ENCODE measurements at places on chromosomes 6 and 20.

- no peak for DNase-seq
Measured at GRCh38 chr6:113855500-113856374, 1.4 kb upstream of the MARCKS start.

- no peak for DNase-seq
Measured at GRCh38 chr20:16587066-16587465, 13.8 kb upstream of the KIF16B start.

GRCh38 chr20:49245921-49246740 lies 26.9 kb downstream of the DDX27 start:
- DNase-seq: peak; percentile 42

DNA sequence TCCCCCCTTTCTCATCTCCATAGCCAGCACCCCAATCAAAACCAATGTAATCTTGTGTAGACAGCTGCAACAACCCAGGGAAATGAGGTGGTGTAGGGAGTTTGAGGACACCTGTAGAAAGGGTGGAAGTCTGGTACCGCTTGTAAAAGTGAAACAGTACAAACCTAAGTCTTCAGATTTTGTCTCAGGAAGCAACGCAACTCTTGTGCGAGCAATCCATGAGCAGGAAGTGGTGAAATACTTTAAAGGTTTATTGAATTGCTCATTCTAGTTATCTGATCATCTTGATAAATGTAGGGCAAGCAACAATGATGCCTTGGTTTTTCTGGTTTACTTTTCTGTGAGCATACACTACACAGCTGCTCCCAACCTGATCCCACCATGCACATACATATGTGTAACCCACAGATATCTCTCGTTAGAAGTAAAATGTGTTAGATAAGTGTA lies 71.1 kb upstream of the THEMIS start:
- no peak for DNase-seq

DNA sequence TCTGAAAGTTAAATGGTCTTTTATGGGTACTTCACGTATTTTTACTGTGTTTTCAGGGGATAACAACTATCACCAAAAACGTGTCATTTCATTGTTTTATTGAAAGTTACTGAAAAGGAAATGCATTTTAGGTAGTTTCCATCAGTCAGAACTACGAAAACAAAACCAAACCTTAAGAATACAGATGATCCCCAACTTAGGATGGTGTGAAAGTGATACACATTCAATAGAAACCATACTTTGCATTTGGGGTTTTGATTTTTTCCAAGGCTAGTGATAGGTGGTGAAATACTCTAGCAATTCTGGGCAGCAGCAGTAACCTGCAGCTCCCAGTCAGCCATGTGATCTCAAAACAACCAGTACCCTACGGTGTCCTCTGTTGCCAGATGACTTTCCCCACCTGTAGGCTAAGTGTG lies 25.9 kb upstream of the EFHC1 start:
- DNase-seq: no peak

- peak; percentile 79 for DNase-seq
Measured at GRCh38 chr6:33299237-33299944, 649 bp upstream of the RGL2 start.

GRCh38 chr20:57190536-57191264 lies 75.7 kb downstream of the BMP7 start:
- no peak for DNase-seq

GRCh38 chr6:13421425-13422059 lies 65.9 kb downstream of the GFOD1 start:
- DNase-seq: no peak

DNA sequence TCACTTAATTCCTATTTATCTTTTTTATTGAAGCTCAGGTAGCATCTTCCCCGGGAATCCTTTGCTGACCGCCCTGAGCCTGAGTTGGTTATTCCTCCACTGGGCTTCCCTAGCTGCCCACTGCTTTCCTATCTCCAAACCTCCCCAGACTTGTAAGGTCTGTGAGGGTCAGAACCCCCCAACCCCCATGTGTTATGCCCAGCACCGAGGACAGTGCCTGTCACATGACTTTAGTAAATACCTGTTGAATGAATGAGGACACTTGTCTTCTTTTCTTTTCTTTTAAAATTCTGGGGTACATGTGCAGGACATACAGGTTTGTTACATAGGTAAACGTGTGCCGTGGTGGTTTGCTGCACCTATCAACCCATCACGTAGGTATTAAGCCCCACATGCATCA lies 105.9 kb downstream of the UST start:
- DNase-seq: no peak

DNA sequence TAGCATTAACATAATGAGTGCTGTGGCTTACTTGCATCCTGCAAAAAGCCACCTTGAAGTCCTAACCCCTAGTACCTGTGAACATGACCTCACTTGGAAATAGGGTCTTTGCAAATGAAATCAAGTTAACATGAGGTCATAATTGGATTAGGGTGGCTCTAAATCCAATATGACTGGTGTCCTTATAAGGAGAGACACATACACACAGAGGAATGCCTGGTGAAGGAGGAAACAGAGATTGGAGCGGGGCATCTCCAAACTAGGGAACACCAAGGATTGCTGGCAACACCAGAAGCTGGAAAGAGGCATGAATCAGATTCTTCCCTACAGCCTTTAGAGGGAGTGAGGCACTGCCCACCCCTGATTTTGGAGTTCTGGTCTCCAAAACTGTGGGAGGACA lies 17.6 kb upstream of the RPS6KA2 start:
- DNase-seq: no peak

DNA sequence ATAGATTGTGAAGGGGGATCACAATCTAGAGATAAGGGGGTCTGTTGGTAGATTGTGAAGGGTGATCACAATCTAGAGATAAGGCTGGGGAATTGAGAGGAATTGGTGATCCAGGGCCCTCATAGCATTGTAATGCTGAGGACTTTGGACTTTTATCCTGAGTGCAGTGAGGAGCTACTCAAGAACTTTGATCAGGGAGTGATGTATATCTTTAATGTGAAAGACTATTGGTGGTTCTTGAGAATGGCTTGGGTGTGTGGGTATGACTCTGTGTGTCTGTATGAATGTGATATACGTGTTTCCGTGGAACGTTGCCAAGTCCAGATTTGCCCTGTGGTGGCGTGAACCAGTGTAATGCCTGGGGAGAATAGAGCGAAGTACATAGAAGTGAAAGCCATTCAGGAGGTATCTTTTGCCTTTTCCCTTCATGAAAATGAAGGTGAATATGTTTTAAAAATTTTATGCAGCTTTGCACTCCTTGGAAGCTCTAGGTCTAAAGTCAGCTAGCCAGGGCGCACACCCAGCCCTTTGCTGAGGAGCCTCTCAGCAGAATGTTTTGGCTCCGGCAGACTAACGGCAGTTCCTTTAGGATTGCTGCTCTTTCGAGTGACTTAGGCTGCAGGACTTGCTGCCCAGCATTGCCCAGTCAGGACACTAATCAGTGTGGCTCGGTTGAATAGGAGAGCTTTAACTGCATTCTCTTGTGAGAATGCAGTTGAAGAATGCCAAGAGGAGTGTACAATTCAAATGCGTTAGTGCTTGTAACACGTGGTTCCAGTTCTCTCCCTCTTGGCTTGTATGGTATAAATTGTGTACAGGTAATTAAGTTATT lies 3.5 kb downstream of the ZFAND3 start:
- no peak for DNase-seq

DNA sequence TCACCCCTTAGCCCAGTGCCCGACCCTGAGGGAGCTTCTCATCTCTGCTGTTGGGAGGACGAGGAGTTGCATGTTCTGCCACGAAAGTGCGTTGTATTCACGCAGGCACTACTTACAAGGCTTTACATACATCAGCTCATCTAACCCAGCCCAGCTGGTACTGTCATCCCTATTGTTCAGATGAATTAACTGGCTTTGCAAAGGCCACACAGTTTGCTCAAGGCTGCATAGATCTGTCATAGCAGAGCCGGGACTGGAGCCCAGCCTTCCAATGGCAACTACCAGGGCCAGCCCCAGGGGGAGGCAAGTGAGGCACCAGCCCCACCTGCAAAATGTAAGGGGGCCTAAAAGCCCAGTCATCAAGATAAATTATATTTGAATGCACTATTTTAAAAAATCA lies 257.6 kb downstream of the NFATC2 start:
- no peak for DNase-seq

GRCh38 chr6:158131926-158132325 lies 36.1 kb downstream of the SERAC1 start:
- DNase-seq: peak; percentile 17

- DNase-seq: no peak
Measured at GRCh38 chr20:9439806-9440205, 74.6 kb upstream of the LAMP5 start.

GRCh38 chr6:156773935-156774852 lies 3.0 kb upstream of the ARID1B start:
- DNase-seq: no peak

DNA sequence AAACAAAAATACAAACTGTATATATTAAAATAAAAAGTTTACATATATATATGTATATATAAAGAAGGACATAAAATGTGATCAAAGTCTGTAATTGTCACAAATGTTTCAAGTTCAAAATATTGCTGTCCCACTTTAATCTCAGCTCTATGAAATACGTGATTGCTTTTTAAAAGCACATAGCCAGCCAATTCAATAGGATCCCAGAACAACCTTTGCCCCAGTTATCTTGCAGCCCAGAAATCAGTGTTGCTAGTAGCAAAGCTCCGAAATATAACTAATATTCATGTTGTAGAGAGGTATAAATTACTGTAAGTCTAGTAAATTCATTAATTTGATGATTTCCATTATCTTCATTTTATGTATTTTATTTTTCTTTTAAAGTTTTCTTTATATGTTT lies 114.6 kb downstream of the ELOVL4 start:
- DNase-seq: no peak

DNA sequence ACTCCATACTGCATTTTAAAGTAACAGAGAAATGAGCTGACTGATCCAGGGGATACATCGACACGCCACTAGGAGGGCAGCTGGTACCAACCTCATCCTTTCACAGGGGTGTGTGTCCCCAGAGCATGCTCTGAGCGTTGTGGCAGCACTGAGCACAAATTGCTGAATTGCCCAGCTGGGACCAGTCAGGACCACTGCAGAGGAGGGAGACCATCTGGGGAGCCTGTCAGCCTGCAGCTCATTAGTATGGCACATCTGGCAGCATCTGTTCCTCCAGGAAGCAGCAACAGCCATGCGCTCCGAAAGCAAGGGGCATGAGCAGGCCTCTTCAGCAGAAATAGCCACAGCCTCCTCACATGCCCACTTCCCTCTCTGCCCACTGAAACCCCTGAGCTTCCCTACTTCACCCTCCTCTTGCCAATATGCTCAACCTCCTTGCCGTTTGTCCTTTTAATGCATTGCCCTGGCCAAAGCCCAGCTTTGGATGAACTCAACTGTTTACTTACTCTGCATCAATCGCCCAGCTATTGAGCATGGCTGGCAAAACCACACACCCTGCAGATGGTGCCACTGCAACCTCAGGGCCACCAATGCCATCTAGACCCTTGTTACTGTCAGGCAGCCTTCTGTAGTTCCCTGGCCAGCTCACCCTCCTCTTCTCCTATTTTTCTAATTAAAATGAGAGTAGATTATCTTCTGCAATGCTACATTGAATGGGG lies 77.6 kb upstream of the NEDD9 start:
- no peak for DNase-seq

GRCh38 chr6:159279790-159280277 lies 110.6 kb downstream of the FNDC1 start:
- DNase-seq: no peak

DNA sequence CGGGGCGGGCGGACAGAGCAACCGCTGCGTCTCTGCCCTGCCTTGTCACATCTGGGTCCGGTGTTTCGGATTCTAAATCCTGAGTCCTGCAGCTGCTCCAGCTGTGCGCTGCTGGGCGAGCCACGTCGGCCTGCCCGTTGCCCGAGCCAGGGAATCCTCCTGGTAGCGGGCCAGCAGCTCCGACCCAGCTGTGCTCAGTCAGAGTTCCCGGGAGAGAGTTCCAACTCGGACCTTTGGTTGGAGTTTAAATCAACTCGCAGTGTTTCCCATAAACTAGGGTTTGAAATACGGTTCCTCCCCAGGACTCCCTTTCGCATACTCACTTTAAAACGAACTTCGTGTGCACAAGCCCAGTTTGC lies 315 bp upstream of the PDE10A start:
- no peak for DNase-seq

DNA sequence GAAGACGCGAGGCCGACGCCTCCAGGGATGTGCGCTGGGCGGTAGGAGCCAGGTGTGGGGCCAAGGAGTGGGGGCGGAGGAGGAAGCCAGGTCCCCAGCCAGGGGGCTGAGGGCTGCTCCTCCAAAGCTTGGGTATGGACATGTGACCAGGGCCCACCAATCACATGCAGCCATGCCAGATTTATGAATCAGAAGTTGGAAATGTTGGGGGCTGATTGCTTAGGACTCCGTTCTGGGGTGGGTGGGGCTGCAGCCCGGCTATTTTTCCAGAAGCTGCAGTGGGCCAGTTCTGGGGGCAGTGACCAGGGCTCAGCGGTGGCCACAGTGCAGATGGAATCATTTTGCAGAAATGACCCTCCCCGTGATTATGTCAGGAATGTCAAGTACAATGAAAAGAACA lies 96.0 kb downstream of the CEBPB start:
- DNase-seq: no peak

DNA sequence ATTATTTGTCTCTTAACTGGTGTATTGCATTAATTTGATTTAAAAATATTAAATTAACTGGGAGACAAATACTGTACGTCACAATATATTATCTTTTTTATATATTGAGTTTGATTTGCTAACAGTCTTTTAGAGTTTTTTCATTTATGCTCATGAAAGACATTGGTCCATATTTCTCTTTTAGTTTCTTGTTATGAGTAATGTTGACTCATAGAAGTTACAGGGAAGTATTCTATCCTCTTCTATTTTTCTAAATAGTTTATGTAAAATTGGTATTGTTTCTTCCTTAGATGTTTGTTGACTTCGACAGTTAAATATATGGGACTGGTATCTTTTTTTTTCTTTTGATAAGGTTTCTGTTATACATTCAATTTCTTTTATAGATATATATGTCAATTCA lies 1115.6 kb upstream of the CITED2 start:
- no peak for DNase-seq

- DNase-seq: no peak
Measured at GRCh38 chr20:18001131-18001921, 32.5 kb downstream of the MGME1 start.

DNA sequence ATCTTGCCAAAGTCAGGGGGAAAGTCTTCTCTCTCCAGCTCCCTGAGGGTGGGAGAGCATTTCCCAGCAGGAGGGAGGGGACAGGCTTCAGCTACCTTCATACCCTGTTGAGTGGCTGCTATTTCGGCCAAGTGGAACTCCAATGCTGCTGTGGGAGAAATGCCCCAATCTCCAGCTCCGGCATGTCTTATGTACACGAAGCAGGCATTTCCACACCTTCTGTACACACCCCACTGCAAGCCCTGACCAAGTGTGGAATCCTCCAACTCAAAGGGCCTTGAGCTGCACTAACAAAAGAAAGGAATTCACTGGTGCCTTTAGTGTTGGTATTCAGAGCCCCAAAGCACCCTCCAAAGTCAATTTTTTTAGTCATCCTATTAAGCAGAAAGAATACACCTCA lies 313.6 kb upstream of the NT5E start:
- no peak for DNase-seq
